GM23248 (cell line): ENCODE measurements at places on chromosomes 5 and 9. TPM values are rescaled to one million over a fixed set of nuclear protein-coding genes. Genes with fewer than 3 reads are reported as not detected.

PAEP gene
- total RNA-seq = not detected in 2 replicates

DOLK gene
- total RNA-seq = 31.1 and 36.1 TPM in 2 replicates

OTULINL gene
- 1.3 TPM in 1 of 2 replicates, not detected in the other for total RNA-seq

ZNF300 gene
- 2.0 and 5.1 TPM in 2 replicates for total RNA-seq

IL7R gene
- 12.6 and 16.9 TPM in 2 replicates for total RNA-seq

FREM1 gene
- 0.11 and 0.51 TPM in 2 replicates for total RNA-seq

TMEM252 gene
- not detected in 2 replicates for total RNA-seq

WDR38 gene
- total RNA-seq = not detected in 2 replicates

PCDHGA2 gene
- 6.3 and 7.3 TPM in 2 replicates for total RNA-seq

FYB1 gene
- under 0.01 TPM in 1 of 2 replicates, not detected in the other for total RNA-seq

GTF2H2 gene
- 20.0 and 23.4 TPM in 2 replicates for total RNA-seq

DMRTA1 gene
- total RNA-seq = 0.11 TPM in 1 of 2 replicates, not detected in the other

C8G gene
- not detected in 2 replicates for total RNA-seq

PCAT7 gene
- total RNA-seq = not detected in 2 replicates

ADAMTSL1 gene
- total RNA-seq = 255 and 273 TPM in 2 replicates

IFNA5 gene
- not detected in 2 replicates for total RNA-seq

UAP1L1 gene
- total RNA-seq = 5.2 and 5.7 TPM in 2 replicates

UQCRQ gene
- 77.9 and 138 TPM in 2 replicates for total RNA-seq

GFPT2 gene
- 45.2 and 49.1 TPM in 2 replicates for total RNA-seq

GDA gene
- not detected in 2 replicates for total RNA-seq

ZFP37 gene
- 1.7 and 2.9 TPM in 2 replicates for total RNA-seq

TLR4 gene
- total RNA-seq = 11.9 and 13.8 TPM in 2 replicates

SPINK7 gene
- total RNA-seq = not detected in 2 replicates

HRCT1 gene
- 0.76 and 1.2 TPM in 2 replicates for total RNA-seq

FOXD4L4 gene
- total RNA-seq = not detected in 2 replicates

ITK gene
- total RNA-seq = 0.11 TPM in 1 of 2 replicates, not detected in the other

GDF9 gene
- total RNA-seq = 0.32 TPM in 1 of 2 replicates, not detected in the other

PKD2L2 gene
- not detected in 2 replicates for total RNA-seq

CCL21 gene
- not detected in 2 replicates for total RNA-seq

ARHGAP26 gene
- 1.6 and 8.3 TPM in 2 replicates for total RNA-seq

RAPGEF6 gene
- 8.6 and 9.4 TPM in 2 replicates for total RNA-seq

DIPK1B gene
- not detected in 2 replicates for total RNA-seq

QSOX2 gene
- total RNA-seq = 11.7 and 16.4 TPM in 2 replicates

RGS7BP gene
- total RNA-seq = 0.11 TPM in 1 of 2 replicates, not detected in the other

FRRS1L gene
- under 0.01 TPM in 1 of 2 replicates, not detected in the other for total RNA-seq

NSG2 gene
- not detected in 2 replicates for total RNA-seq

GABRB2 gene
- not detected in 2 replicates for total RNA-seq

PCDHB12 gene
- total RNA-seq = 0.43 and 2.9 TPM in 2 replicates

QRFP gene
- not detected in 2 replicates for total RNA-seq

PROB1 gene
- total RNA-seq = 1.6 and 2.3 TPM in 2 replicates

SLC27A4 gene
- 22.9 and 30.9 TPM in 2 replicates for total RNA-seq

NR5A1 gene
- total RNA-seq = not detected in 2 replicates

CCL27 gene
- not detected in 2 replicates for total RNA-seq

IFNB1 gene
- total RNA-seq = not detected in 2 replicates
